ENCODE measurements at places on chromosomes 2 and 18.

DNA sequence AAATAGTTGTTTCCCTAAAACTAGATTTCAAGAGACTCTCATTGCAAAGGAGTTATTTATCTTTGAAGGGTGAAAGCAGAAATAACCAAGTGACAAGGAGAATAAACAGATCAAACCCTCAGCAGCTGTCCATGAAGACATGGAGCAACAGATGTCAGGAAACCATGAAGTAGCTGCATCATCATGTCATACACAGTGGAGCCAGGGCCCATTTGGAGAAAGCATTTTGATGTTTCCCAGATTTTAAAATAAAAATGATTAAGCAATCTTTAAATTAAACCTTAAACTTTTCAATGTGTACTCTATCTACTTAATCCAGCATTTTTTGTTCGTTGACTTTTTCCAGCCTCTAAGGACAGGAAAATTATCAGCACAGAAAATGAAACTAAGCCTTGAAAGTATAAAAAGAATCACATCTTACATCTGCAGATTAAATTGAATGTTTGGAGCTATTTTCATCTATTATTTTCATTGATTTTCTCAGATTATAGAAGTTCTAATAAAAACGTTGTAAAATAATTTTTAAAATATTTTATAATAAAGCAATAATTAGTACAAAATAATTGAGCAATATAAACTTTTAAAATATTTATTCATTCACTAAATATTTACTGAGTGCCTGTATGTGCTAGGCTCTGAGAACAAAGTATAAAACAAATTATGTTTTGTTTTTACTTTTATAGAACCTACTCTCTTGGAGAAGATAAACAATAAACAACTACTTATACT lies 860.1 kb downstream of the BCL11A start:
- no peak overlapping the region for H3K4me3 ChIP-seq
- no peaks in the 10 kb centered on the region for H3K36me3 ChIP-seq
- H3K27me3 ChIP-seq = no peaks in the 10 kb centered on the region
- no peak for DNase-seq
- H3K4me1 ChIP-seq = no peaks in the 10 kb centered on the region
- H3K27ac ChIP-seq = no peak overlapping the region

DNA sequence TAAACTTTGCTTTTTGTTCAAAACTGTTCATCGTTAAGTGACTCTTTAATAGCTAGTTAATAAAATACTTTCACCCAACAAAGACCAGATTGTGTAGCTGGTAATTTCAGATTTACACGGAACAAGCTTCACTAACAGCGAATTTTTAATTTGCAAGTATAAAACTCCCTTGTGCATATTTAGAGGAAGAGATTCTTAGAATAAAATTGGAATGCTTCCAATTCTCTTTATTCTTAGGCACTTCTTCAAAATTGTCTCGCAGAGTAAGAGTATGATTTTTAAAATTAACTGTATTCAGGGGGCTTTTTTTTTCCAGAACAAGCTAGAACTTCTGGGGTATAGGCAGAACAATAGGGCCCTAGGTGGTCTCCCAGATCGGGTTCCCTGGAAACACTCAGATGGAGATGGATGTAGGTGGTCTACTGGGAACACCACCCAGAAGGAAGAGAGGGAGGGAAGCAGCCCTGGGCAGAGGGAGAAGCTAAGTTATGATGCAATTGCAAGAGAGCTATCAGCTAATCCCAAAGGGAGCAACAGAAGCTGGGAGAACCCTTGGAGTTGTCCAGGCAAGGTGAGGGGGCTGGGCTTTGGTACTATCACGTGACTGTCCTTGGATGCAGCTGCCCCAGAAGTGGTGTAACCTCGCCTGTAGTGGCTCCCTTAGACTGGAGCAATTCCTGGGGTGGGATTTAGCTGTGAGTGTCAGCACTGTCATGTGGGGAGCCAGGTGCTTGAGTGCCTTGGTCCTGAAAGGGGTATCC lies 151.7 kb upstream of the ASB18 start:
- no peak overlapping the region for H3K4me3 ChIP-seq
- H3K27me3 ChIP-seq = no peaks in the 10 kb centered on the region

DNA sequence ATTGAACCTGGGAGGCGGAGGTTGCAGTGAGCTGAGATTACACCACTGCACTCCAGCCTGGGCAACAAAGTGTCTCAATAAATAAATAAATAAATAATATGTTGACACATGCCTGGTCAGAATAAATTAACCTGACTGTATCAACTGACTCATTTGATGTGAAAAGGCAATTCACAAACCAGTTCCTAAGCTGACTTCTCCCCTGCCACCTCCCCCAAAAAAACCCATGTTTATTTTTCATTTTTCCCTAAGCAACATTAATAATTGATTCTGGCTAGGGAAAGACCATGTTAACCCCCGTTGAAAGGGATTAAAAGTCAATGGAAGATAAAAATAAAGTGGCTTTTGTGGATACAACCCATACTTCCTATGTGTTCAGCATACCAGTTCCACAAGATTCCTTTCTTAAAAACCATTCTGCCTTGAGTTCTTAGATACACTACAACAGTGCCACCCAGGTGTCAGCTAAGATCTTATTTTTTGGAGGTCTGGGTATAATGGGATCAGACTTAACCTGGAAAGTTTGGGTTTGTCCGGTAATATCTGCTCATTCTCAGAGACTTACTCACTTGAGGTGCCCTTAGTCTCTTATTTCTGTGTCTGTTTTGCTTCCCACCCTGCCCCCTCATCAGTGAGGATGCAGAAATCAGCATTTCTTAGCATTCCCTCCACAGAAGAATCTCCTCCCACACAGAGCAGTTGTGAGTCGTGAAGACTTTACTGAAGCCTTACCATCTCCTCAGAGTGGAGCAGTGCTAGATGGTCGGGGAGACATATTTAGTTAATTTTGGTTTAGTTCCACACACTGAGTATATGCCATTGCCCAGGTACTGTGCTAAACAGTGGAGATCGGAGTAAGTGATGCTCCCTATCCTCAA lies 10.1 kb upstream of the MCFD2 start:
- H3K4me1 ChIP-seq = peaks cover 24% of the 10 kb centered on the region
- no peaks in the 10 kb centered on the region for H3K27me3 ChIP-seq
- no peak for DNase-seq
- H3K27ac ChIP-seq = no peak overlapping the region
- H3K4me3 ChIP-seq = no peak overlapping the region
- H3K36me3 ChIP-seq = no peaks in the 10 kb centered on the region

DNA sequence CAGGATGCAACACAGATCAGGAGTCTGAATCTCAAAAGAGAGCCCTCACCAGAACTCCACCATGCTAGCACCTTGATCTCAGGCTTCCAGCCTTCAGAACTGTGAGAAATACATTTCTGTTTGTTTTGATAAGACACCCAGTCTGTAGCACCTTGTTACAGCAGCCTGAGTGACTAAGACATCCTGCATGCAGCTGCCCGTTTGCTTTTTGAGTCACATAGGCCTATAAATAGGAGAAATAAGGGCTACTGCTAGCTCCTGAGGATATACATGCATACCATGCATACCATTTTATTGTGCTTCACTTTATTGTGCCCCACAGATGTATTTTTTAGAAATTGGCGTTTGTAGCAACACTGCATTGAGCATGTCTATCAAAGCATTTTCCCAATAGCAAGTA lies 337.8 kb downstream of the CDH2 start:
- no peak for DNase-seq
- H3K27ac ChIP-seq = peak overlapping the region; percentile 60
- H3K27me3 ChIP-seq = no peaks in the 10 kb centered on the region
- no peak overlapping the region for H3K4me3 ChIP-seq
- peaks cover 32% of the 10 kb centered on the region for H3K4me1 ChIP-seq

DNA sequence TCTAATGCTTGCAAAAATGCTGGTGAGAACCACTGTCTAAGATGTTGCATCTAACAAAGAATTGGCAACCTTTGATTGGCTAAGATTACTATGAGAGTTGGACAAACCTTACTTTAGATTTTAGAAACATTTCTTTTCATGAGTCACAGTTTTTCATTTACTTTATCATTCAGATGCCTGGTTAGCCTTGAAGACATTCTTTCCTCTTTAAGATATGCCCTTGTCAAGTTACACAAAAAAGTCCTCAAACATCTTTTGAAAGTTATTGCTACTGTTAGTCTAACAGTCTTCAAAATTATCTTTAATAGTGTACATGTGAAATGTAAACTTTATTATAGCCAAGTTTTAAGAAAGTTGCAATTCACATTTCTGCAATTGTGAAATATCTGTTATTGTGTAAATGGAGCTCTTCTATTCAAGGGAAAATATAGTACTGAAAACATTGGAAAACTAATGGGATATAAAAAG lies 276.3 kb downstream of the RND3 start:
- peaks cover 18% of the 10 kb centered on the region for H3K4me1 ChIP-seq
- peak overlapping the region; percentile 45 for H3K27ac ChIP-seq
- H3K4me3 ChIP-seq = no peak overlapping the region
- H3K36me3 ChIP-seq = no peaks in the 10 kb centered on the region
- DNase-seq = no peak

- no peak overlapping the region for H3K27ac ChIP-seq
- no peaks in the 10 kb centered on the region for H3K36me3 ChIP-seq
- DNase-seq = no peak
- H3K4me1 ChIP-seq = no peaks in the 10 kb centered on the region
- no peak overlapping the region for H3K4me3 ChIP-seq
These were observed 244.1 kb downstream of the ACKR3 start for GRCh38 chr2:236813766-236814165.
